ENCODE measurements at places on chromosomes 3 and 15.

DNA sequence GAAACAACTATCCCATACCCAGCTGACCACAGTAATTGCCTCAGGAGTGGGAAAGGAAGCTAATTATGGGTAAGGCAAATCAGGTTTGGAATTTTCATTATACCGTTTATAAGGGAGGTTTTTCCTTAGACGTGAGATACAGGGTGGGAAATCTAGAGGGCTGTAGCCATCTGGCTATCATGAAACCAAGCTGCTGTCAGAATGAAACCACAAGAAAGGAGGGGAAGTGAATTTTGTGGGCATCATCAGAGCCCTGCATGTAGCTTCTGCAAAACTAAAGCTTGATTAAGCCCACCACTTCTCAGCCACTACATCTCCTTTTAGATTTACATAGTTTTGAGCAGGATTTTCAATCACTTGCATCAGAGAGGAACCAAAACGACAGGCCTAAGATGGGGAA, 893.5 kb downstream of the TUSC7 start:
- no peak for DNase-seq

DNA sequence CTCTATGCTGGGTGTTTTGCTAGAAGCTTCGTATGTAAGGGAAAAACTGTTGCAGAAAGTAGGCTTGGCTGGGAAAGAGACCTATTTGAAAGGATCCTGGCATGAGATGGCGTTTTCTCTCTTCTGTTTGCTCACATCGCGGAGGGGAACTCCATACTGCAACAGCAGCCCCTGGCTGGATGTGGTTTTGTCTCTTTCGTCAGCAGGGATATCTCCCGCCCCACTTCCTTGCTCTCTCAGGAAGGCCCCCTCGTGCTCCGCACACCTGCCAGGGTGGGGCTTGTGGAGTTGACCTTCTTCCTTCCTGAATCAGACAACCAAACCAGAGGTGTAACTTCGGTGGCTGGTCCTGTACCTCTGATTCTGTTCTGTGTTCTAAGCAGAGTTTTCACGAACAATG, 26.4 kb upstream of the MYZAP start:
- DNase-seq, result peak; percentile 84

- no peak for DNase-seq
These were observed 1.6 kb upstream of the BNC1 start for GRCh38 chr15:83285979-83286553.

DNA sequence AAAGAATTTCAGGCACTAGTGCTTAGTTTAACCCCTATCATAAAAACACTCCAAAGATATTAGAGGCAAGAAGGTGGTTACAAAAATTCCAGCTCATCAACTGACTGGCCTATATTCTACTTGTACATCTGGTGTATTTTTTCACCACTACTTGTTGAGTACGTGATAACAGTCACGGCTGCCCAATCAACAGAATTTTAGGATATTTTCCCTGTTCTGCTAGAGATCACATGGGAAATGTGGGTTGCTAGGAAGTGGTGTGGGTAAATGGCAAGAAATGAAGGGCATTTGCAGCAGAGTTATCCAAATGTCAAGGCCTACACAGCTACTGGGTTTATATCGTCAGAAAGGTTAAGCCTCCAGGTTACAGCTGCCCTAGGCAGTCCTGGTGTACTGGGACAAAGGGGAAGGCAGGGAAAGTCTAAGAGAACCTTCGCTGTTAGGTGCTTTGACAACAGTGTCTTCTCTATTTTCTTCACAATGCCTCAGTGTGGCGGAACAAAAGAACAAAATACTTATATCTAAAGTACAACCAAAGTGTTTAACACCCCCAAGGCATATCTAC, 81.9 kb downstream of the FMN1 start:
- no peak for DNase-seq

- DNase-seq, result no peak
These were observed 1.3 kb upstream of the TP63 start for GRCh38 chr3:189629803-189630455.
